ENCODE measurements at places on chromosomes 5 and 9.

GRCh38 chr5:58335518-58335917, 124.4 kb downstream of the PLK2 start:
- DNase-seq = no peak

GRCh38 chr5:147704544-147704943, 78.0 kb downstream of the JAKMIP2 start:
- DNase-seq = no peak

GRCh38 chr5:112914584-112914983, 7.4 kb downstream of the REEP5 start:
- no peak for DNase-seq

GRCh38 chr5:14906628-14907027, 35.0 kb upstream of the ANKH start:
- no peak for DNase-seq

GRCh38 chr5:58842852-58843251, 260.0 kb downstream of the RAB3C start:
- no peak for DNase-seq

- DNase-seq = no peak
Observed at GRCh38 chr9:34381323-34381722, 4.6 kb upstream of the MYORG start.

All from NCI-H2029 treated with DMSO at 0.1 percent for 48 hours (cell line).